Stimulated activated CD4-positive, alpha-beta T cell treated with anti-CD3 and anti-CD28 coated beads, TNF-alpha, amount 100 ng/mL, for 24 hours (primary cell): ENCODE measurements at places on chromosomes 7 and 10.

- DNase-seq, result no peak
Measured at GRCh38 chr7:2523941-2524807, 4.6 kb downstream of the LFNG start.

DNA sequence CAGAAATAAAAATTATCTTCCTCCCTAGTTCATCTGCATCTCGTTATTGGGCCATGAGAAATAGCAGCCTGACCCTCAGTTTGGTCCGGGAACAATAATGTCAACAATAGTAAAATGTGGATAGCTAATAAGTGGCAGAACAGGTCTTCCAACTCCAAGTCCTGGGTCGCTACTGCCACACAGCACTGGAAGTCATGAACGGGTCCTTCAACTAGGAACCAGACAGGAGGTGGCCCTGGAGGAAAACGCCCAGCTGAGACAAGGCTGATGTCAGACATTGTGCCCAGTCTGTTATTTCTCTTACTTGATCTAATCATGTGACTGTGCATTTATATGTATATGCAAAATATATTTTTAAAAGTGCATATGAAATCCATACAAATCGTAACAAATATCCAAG is 51.8 kb downstream of the PYROXD2 start:
- no peak for DNase-seq

GRCh38 chr10:12543589-12543988 is 194.2 kb downstream of the CAMK1D start:
- no peak for DNase-seq

DNA sequence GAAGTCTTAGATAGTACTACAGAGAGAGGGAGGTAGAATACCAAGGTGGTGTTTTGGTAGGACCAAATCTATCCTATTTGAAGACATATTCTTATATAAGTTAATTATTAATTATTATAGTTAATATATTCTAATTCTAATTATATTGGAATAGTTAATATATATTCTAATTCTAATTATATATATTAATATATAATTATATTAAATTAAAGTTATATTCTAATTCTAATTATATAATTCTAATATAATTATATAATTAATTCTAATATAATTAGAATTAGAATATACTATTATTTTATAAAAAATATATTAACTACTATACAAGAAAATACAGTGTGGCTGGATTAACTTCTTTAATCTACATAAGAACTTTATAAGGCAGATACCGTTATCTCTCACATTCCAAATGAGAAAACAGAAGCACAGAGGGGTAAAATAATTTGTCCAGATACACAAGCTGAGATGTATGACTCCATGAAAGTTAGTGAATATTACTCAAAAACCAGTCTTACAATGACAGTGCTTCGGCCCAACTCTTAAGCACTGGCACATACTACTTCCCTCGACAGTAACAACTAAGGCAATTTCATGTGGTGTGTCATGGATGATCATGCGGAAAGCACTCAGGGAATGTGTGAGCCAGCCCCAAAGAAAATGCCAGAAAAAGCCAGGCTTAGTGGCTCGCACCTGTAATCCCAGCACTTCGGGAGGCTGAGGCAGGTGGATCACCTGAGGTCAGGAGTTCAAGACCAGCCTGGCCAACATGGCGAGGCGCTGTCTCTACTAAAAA is 42.6 kb downstream of the TYW1B start:
- DNase-seq, result no peak

GRCh38 chr10:70457759-70458305 is 16.4 kb upstream of the NODAL start:
- DNase-seq, result no peak

DNA sequence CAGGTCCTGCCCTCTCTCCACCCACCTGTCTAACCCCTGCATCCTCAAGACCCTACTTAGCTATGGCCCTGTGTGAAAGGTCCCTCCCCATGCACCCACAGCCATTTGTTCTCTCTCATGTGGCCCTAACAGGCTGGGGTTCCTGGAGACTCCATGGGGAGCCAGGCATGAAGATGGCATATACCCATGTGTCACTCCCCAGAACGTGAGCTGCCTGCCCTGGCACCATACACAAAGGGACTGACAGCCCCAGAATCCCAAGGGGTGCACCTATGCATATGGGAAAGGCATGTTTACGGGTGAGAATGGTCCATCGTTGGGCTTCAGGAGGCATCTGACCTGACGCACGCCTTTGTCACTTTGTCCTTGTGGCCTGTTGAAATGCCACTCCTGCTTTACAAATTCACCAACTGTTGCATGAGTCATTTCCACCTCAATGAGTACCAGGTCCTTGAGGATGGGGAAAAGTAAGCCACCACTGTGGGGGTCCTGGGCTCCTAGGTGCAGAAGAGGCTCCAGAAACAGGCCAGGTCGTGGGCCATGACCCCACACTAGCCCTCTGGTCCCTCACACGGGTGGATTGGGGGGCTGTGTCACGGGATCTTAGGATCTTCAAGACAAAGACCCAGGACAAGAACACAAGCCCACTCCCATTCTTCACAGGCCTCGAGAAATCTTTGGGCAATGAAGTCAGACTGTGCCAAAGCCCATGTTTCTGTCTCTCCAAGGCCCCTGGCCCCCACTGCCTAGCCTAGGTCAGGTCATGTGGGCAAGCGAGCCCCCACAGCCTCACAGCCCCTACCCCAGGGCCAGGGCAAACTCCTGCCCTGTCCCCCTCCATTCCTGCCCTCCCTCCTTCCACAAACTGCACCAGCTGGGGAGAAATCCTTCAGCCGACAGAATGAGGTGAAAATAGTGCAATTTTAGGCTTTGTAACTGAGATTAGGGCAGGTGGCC is 8.6 kb downstream of the GPRIN2 start:
- DNase-seq, result no peak

DNA sequence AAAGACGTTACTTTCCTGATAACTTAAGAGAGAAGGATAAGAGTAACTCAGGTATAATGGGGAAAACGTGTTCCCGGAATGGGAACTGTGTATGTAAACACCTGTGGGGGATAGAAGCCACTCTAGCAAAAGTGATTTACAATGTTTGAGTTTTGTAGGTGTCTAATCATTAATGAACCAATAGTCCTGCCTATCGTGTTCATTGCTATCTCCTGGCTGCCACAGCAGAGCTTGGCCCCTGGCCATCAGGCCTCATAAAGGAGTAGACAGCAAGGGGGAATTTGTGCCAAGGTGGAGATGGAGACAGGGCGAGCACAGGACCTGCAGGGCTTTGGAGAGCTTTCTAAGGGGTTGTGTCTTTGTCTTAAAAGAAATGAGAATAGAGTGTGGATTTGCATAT is 102.1 kb downstream of the GAD2 start:
- no peak for DNase-seq
